Fibroblast of gingiva (primary cell): ENCODE measurements at places on chromosomes 7 and 10.

GRCh38 chr10:97498841-97499560 is at the start of gene UBTD1:
UBTD1 (plus strand) TSS chr10:97498924; CDS start chr10:97499204, 280 bp downstream.
- DNase-seq = peak; percentile 30

DNA sequence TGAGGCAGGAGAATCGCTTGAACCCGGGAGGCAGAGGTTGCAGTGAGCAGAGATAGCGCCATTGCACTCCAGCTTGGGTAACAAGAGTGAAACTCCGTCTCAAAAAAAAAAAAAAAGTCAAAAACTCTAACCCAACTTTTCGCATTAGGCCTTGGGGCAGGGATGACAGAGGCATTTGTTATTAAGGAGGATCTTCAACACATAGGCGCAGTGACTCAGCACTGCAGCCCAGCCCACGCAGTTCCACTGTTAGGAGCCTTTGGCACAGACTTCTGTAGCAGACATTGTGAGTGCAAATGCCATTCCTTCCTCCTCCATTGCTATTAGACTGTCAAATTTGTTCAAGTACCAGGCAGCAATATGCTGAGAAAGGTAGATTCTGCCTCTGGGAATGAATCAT is 43.1 kb upstream of the KLHL7 start:
- peak; percentile 17 for DNase-seq

DNA sequence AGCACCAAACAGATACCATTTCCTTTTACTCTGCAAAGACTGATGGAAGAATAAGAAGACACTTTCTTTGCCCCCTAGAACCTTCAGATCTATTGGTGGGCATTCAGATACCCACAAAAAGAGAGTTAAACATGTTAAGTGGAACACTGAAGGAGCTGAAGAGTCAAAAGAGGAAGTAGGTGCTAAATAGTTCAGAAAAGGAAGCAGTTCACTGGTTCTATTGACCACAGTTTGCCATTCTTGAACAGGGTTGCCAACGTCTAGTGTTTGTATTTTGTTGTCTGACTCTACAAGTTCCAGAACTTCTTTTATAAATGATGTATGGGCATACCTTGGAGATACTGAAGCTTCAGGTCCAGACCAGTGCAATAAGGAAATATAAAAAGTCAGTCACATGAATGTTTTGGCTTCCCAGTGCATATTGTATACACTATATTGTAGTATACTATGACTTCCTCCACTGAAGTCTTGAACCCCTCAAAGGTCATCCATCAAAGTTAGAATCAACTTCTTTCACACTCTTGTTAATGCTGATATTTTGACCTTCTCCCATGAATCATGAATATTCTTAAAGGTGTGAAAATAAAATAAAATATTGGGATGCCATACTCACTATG is 47.5 kb upstream of the AGR3 start:
- no peak for DNase-seq

- no peak for DNase-seq
Observed at GRCh38 chr10:102409604-102410428, 8.8 kb downstream of the PSD start.

DNA sequence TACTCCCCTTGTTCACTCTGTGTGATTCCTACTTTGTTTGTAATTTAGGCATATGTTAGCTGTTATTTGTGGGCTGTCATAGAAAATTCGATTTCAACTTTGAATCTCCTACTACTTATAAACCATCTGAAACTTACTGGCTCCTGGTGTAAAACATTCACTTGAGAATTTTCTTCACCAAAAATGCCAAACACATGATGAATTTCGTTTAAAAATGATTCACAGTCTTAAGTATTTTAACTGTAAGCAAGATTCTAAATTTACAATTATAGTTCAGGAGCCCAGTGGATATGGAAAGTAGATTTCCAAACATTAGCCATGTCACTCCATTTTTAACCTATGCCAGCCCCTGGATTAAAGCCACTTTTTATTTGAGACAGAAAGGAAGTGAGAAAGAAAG is 3.1 kb downstream of the CPED1 start:
- DNase-seq = peak; percentile 90

GRCh38 chr7:117036053-117036669 is 82.9 kb downstream of the ST7 start:
- DNase-seq = no peak

- DNase-seq = no peak
Observed at GRCh38 chr7:134758981-134759380, 20.5 kb upstream of the CALD1 start.

GRCh38 chr10:116059320-116059719 is 213.7 kb downstream of the GFRA1 start:
- no peak for DNase-seq

GRCh38 chr7:25968205-25968993 is 183.6 kb upstream of the NFE2L3 start:
- DNase-seq = no peak

DNA sequence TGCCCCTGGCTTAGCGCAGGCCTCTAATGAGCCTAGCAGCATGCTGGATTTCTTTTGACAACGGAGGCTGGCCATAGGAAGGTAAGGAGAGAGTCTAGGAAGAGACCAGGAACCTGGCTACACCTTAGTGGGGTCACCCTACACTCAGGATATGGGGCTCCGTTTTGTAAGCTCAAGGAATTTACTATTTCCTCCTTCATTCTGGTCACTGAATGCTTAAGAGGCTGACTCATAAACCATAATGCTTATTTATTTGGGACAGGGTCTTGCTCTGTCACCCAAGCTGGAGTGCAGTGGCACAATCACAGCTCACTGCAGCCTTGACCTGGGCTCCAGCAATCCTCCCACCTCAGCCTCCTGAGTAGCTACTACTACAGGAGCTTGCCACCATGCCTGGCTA is 38.4 kb downstream of the CARD11 start:
- DNase-seq = no peak
